Right lobe of liver (tissue), 6 donors: ENCODE measurements at places on chromosomes 2 and 18.

GRCh38 chr18:63317982-63318888, 1.3 kb downstream of the BCL2 start:
- peak; percentile 67 for DNase-seq

- DNase-seq = peak; percentile 39
Observed at GRCh38 chr2:218216336-218216673, 684 bp upstream of the ARPC2 start.

DNA sequence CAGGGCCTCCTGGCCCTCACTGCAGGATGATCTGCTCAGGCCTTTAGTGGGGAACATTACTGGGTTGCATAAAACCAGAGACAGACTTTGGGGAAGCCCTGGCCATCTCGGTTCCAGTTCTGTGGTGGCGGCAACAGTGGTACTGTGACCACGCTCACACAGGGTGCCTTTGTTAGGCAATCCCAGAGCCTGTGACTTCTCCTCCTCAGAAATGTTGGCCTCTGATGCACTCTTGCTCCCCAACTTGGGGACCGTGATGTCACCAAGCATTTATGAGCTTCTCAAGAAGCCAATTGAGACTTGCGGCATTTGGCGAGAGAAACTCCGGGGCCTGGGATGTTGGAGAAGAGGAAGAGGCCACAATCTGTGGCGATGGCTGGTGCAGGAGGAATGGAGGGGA, 80.9 kb upstream of the PKDCC start:
- peak; percentile 38 for DNase-seq

DNA sequence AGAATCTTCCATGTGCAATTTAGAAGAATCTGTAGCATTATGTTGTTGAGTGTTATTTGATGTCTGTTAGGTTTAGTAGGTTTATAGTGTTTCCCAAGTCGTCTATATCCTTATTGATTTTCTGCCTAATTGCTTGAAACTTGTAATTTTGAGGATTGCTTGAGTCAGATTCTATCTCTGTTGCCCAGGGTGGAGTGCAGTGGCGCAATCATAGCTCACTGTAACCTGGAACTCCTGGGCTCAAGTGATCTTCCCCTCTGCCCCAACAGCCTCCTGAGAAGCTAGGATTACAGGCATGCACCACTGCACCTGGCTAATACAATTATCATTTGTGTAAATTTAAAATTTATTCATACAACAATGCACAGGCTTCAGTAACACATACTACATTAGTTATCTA, 3.1 kb upstream of the TCF23 start:
- no peak for DNase-seq

- no peak for DNase-seq
Observed at GRCh38 chr2:229843613-229844012, 78.2 kb downstream of the TRIP12 start.

GRCh38 chr2:85175369-85176299, 42.4 kb downstream of the TCF7L1 start:
- DNase-seq = peak; percentile 79

- DNase-seq = no peak
Observed at GRCh38 chr2:124530203-124530602, 505.1 kb downstream of the CNTNAP5 start.

- DNase-seq = no peak
Observed at GRCh38 chr2:43152741-43153647, 73.4 kb downstream of the ZFP36L2 start.

- DNase-seq = no peak
Observed at GRCh38 chr18:65411061-65411460, 339.8 kb upstream of the CDH7 start.

DNA sequence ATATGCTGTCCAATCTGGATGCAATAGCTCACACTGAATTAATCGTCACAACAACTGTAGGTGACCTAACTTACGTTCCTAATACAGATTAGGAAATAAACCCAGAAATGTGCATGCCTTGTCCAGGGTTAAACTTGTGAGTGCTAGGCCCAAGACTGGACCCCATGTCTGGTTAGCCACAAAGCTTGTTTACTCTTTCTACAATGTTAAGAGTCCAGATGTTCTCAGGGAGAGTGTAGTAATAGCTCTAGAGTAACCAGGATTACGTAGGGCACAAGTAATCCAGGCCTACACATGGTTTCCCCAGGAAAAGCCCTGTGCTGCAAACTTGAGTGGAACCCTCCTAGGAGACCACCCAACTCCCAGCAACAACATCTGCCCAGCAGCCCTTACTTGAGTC, 26.2 kb downstream of the TRIB2 start:
- DNase-seq = no peak

GRCh38 chr2:41937464-41937906, 110.3 kb upstream of the PKDCC start:
- no peak for DNase-seq

GRCh38 chr18:44774191-44774590, 93.5 kb downstream of the SETBP1 start:
- DNase-seq = no peak

- no peak for DNase-seq
Observed at GRCh38 chr18:77140030-77140429, 7.4 kb upstream of the MBP start.

DNA sequence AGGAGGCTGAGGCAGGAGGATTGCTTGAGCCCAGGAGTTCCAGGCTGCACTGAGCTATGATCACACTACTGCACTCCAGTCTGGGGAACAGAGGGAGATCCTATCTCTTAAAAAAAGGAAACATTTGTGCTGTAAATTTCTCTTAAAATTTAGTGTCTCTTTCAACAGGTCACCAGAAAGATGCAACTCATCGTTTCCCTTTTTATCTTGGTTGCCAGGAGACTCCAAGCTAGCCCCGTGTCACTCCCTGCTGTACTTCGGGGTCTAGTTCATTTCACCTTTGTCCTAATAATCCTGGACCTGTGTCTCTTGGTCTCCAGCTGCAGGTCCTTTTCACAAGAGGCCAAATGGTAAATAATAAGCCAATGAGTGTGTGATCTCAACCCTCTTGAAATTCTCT, 7.1 kb downstream of the HS1BP3 start:
- DNase-seq = no peak

GRCh38 chr2:4539121-4539520, 835.7 kb downstream of the DCDC2C start:
- DNase-seq = no peak

DNA sequence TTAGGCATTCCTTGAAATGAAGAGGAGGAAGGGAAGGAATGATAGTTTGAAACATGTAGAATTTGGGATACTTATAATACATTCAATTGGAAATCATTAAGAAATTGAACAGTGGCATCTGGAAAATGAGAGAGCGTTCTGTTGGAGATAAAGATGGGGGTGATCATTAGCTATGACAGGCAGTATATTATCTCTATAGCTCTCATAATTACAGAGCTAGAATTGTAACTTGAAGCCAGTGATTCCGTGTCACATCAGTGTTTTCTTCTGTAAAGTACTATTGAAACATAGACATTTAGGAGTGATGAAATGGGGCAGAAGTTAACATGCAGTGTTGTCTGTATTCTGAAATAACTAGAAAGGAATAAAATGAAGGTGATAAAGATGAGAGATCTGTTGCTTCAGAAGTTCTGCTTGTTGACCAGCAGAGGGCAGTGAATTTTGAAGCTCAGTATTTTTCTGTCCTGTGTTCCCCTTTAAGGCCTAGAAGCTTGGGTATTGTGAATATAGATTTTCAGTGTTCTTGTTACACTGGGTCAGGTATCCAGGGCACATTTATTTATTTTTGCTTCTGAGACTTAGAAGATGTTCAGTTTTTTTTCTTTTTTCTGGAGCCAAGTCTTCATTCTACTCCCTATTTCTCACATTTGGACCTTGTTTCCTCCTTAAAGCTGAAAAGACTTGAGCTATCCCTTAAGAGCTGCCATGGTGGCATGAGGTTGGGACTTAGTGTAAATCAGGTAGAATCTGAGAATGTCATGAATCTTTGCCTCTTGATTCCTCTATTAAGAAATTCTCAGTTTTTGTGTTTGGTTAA, 157.4 kb downstream of the TAF4B start:
- DNase-seq = no peak

- DNase-seq = no peak
Observed at GRCh38 chr2:118059919-118060478, 28.3 kb upstream of the INSIG2 start.

DNA sequence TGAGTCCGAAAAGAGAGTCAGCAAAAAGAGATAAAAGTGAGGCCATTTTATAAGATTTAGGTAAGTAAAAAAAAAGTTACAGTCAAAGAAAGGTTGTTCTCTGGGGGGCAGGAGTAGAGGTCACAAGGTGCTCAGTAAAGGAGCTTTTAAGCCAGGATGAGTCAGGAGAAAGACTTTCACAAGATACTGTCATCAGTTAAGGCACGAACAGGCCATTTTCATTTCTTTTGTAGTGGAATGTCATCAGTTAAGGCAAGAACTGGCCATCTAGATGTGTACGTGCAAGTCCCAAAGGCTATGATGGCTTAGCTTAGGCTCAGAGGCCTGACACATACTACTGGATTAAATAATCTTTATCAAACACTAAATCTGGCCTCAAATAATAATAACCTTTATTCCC, 1207.3 kb upstream of the FAM98A start:
- DNase-seq = no peak

- no peak for DNase-seq
Observed at GRCh38 chr18:50058731-50059130, 136.2 kb downstream of the MYO5B start.

GRCh38 chr2:73610111-73610510, 32.1 kb downstream of the NAT8 start:
- no peak for DNase-seq

GRCh38 chr18:31710826-31711225, 26.4 kb upstream of the B4GALT6 start:
- DNase-seq = no peak

- no peak for DNase-seq
Observed at GRCh38 chr2:46942891-46943626, 27.5 kb upstream of the MCFD2 start.

DNA sequence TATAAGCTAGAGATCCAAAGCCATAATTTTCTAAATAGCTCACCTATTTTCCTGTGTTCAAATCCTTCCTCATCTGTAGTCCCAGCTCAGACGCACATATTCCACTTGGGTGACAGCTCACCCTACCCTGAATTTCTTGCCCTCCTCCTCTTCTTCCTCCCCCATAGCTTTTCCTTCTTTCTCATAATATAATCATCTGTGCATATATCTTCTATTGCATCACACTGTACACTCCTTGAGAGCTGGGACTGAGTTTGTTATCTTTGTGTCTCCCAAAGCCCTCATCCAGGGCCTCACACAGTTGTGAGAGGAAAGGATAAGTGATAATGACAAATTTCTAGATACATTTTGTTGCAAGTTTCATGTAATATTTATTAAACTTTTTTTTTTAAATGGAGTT, 55.9 kb upstream of the RTN4 start:
- no peak for DNase-seq

GRCh38 chr2:216752855-216753505, 57.6 kb upstream of the IGFBP5 start:
- no peak for DNase-seq

DNA sequence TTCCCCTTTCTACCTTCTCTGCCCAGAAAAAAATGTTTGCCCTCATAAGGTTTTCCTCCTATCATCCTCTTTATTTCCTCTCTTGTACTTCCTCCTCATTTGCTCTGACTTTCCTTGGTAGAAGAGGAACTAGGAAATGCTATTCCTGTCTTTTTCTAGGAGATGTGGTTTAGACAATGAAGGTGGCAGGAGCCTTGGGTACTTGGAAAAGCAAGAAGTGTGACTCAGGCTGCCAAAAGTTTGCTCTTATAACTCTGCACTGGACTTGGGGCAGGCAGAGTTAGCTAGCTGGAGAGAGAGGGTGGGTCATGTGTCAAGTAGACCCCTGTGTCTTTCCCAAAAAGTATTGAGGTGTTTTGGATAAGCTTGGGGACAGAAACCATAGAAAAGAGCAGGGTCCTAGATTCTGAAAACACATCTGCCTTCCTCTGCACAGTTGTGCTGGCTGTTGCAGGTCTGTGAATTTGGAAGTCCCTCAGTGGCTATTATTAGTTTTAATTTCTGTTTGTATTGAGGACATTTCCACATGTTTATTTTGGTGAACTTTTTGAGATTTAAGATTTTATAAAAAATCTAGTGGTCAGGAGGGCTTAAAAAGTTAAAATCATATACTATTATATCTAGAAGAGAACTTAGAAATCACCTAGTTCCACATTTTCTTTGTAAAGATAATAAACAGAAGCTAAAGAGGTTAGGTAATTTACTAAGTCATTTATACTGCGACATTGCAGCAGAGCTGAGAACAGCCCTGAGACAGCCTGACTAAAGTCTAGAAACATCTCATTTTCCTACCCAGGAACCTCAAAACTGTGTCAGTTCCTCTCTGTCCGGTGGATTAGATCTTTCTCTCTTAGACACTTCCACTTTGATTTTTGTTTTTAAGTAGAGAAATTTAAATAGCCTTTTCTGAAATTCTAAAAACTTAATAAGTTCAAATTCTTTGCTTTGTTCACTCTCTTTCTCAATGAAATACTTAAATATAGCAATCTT, 16.0 kb downstream of the INSIG2 start:
- no peak for DNase-seq

DNA sequence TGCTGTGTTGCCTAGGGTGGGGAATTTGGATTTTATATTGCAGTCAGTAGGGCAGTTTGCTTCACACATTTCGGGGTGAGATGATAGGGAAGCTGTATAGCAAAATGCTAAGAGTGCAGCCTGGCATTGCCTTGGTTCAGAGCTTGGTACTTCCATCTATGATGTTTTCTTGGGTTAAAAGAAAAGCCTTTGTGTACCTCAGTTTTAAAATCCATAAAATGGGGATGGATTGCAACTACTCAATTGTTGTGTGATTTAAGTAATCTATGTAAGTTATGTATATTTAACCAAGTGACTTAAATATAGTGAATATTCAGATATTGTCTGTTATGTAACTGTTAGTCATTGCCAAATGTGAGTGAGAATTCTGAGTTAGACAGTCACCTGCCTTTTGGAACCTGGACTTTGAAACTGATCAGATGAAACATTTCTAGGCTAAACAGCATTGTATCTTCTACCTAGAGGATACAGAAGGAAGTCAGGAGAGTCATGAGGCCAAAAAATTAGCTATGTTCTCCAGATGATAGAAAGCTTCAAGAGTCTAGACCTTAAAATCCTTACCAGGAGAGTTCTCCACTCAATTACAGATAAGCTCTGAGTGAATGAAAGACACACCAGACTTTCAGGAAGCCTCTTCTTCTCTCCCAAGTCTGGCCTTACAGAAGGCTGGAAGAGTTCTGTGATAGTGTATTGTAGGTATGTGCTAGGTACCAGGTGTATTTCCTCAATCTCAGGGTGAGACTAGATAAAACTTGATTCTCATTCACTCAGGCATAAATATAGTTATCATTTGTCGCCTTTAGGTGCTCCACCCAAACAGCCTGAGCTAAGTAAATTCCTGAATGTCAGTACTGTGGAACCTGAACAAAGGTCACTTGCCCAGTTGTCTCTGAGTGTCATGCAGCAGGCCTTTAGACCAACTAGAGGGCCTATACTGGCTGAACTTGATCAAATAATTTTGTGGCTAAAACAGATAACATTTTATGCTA, 7.5 kb downstream of the RIOK3 start:
- no peak for DNase-seq

GRCh38 chr2:236641051-236641726, 71.6 kb downstream of the ACKR3 start:
- no peak for DNase-seq

- DNase-seq = peak; percentile 80
Observed at GRCh38 chr2:96538487-96539214, 2.1 kb downstream of the ARID5A start.

GRCh38 chr2:75596784-75597183, 36.0 kb upstream of the EVA1A start:
- no peak for DNase-seq

GRCh38 chr2:6545336-6545735, 320.4 kb downstream of the CMPK2 start:
- no peak for DNase-seq
